ENCODE measurements at places on chromosomes 5 and 9.

DNA sequence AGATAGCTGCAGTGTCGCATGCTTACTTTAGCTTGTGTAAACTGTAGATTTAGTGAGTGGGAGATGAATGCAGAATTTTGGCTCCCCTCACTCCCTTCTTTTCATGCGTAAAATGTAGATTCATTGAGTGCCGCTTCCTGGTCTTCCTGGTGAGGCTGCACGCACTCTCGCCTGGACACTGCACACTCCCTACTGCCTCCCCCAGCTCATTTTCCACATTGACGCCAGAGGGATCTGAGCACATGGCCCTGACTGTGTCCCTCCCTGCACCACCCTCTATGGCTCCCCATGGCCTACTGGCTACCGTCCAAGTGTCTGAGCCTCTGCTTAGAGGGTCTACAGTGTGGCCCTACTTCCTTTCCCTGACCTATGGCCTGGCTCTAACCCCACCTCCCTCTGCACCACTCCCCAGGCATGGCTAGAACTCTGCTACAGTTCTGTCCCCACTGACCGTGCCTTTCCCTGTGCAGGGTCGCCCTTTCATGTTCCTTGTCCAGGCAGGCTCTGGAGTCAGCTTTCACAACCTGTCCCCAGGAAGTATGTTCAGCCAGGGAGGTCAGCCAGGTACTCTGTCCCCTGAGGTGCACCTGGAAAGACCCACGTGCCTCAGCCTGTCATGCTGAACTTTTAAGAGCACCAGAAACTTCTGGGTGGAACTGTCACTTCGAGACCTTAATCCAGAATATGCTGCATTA lies 160.6 kb downstream of the COL23A1 start:
- no peak for DNase-seq

- DNase-seq, result no peak
Observed at GRCh38 chr5:150777685-150778084, 872 bp upstream of the SMIM3 start.

- no peak for DNase-seq
Observed at GRCh38 chr5:57456531-57457135, 26.0 kb downstream of the ACTBL2 start.

DNA sequence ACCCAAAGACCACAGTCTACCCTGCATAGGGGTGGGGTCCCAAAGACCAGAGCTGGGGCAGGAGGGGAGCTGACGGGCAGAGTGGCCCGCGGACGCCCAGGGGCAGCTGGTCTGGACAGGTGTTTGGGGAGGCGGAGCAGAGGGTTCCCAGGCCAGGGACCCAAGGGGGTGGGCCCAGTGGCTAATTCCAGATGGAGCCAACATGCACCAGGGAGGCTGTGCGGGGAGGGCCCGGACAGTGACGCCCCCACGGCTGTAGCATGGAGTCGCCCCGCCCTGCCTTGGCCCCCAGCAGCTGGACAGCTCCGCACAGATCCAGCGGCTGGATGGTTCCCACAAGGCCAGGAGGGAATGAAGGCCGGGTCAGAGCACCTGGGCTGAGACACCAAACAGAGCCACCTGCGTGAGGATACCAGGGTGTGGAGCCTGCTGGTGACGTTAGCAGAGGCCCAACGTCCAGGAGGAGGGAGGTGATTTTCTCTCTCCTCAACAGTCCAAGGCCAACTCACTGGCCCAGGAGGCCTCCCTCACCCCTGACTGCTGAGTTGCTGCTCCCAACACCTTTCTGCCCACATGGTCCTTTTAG lies 55.3 kb upstream of the EGFL7 start:
- DNase-seq, result no peak

DNA sequence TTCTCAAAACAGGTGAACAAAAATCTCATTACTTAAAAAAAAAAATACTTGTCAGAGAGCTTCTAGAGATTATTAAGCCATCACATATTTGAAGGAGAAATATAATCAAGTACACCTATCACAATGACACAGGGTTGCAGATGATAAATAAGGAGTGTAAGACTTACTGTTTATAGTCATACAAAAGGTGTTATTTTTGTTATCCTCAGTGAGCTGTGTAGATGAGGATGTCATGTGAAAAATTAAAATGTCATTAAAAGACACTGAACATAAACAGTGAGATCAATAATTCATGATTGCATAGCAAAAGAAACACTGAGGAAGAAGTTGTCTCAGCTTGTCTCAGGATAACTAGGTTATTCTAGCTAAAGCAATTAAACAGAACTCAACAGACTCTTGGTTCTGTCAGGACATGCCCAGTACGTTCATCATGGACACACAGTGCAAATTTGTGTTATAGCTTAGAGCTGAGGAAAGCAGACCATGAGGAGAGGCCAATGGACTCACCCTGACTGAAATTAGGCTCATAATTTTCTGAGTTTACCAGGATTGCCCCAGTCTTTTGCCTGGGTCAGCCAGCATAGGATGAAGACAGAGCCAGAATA lies 1162.6 kb upstream of the C9orf72 start:
- no peak for DNase-seq

- no peak for DNase-seq
Observed at GRCh38 chr5:43675357-43675756, 72.4 kb downstream of the NNT start.

GRCh38 chr5:178221282-178221681 lies 11.3 kb downstream of the PHYKPL start:
- no peak for DNase-seq
